Left renal cortex interstitium (tissue), 4 donors: ENCODE measurements at places on chromosomes 6 and 20. TPM values are rescaled to one million over a fixed set of nuclear protein-coding genes. Genes with fewer than 3 reads are reported as not detected.

DNA sequence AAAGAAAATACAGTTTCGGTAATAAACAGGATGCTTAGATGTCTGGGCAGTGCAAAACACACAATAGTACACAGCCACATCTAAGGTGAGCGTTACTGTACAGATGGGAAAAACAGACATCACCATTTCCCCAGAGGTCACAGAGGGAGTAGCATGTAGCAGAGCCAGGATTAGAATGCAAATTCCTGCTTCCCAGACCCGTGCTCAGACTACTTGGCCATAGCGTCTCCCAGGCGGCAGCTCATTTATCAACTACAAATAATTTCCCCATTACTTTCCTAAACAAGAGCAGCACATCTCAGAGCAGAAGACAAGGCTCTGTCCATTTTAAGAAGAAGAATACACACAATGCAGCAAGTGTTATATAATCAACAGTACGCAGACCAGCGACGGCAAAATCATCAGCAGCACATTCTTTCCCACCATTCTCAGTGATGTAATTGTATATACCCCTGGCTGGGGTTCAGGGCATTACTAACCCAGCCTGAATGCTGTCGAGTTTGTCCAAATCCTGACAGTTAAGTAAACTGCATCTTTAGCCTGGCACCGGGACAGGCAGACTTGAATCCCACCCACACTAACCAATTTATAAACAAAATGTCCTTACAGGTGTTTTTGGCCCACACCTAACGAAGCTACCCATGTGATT, 61.9 kb downstream of the CNKSR3 start:
- DNase-seq: no peak

DNA sequence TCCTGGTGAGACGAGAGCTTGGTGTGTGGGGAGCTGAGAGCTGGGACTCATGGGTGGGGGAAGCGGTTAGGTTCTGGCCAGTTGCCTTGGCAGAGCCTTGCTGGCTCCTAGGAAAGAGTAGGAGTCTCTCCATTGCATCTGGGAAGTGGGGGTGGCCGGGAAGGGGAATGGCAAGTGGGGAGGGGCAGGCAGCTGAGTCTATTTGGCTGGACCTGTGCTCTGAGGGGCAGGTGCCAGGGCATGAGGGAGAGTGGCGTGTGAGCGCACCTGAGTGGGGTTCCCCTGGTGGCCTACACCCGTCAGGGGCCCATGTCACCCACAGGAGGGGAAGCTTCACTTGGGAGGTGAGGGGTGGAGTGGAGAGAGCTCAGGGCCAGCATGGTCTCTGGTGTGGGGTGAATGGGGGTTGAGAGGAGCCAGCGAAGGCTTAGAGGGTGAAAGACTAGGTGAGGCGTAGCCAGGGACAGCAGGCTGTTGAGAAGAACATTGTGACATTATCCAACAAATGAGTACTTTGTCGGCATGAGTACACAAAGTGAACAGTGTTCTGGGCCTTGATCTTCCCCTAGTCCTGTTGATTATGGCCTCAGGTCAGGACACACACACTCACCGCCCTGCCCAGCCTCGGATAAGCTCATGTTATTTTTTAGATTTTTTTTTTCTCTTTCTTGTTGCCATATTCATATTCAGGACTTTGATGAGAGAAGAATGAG, 59.8 kb downstream of the FAM120B start:
- DNase-seq: no peak

GRCh38 chr6:44264154-44265006, 971 bp downstream of the NFKBIE start:
- DNase-seq: no peak

DNA sequence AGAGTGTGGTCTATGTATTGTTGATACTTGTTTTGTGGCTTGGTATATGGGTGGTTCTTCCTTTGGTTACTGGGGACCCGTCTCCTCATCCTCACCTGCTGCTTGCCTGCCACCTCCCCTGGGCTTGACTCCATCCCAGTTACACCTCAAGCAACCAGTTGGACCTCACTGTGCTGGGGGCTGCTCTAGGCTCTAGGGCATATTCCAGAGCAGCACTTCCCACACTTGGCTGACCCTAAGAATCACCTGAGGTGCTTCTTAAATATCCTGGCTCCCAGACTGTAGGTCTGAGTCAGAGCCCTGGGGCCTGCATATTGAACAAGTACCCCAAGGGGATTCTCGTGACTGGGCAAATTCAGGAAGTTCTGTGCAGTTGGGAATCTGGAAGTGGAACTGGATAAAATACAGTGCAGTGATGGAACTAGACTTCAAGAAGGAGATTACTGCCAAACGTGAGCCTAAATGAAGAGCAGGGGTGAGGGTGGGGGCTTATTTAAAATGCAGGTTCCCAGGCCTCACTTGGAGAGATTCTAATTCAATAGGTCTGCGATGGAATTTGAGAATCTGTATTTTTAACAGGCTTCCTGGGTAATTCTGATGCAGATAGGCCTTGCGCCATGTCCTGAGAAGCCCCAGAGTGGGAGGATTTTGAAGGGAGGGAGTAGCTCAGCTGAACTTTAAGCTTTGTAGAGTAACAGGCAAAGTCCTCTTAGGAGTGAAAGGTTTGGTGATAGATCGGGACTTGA, 7.6 kb downstream of the SPATS1 start:
- no peak for DNase-seq

DNA sequence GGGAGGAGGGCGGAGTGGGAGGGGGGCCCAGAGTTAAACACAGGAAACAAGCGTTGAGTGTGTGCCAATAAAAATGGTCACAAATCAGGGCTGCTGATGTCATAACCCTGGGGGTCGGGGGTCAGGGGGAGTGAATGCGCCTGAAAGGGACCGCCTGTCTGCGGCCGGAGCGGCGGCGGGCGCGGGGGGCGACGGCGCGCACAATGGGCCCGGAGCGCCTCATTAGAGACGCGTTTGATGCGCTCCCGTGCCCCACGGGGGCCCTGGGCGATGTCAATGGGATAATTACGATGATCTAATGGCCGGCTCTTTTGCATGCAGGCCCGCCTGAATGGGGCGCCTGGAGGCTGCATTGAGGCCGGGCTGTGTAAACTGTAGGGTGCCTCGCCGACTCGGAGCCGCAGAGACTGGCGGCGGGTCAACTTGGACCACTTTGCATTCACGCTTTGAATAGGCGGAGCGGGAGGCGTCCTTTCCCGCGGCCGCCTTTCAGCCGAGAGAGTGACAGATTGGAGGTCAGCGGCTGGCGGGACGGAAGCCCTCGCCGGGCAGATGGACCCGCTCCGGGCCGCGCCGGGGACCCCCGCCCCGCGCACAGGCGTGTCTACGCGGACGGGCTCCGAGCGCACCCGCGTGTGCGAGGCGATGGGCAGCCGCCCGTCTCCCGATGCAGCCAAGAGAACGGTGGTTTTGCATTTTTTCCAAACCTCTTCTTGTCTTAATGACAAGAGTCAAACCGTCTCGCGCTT, 296.1 kb downstream of the TFAP2C start:
- no peak for DNase-seq

DNA sequence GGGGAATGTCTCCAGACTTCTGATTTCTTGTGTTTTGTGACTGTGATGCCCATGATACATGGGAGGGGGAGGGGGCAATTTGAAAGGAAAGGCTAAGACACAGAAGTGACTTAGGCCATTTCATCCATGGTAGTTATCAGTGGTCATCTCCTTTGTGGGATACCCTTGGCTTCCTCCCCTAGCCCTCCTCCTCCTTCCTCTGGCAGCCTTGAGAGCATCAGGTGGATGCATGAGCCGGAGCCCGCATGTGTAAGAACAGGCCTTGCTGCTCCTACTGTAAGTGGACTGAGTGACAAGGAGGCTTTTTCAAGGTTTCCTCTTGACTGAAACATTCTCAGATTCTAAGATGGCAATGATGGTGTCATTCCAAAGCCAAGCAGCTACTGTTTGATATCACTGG, 874 bp downstream of the CD83 start:
- DNase-seq: no peak

DNA sequence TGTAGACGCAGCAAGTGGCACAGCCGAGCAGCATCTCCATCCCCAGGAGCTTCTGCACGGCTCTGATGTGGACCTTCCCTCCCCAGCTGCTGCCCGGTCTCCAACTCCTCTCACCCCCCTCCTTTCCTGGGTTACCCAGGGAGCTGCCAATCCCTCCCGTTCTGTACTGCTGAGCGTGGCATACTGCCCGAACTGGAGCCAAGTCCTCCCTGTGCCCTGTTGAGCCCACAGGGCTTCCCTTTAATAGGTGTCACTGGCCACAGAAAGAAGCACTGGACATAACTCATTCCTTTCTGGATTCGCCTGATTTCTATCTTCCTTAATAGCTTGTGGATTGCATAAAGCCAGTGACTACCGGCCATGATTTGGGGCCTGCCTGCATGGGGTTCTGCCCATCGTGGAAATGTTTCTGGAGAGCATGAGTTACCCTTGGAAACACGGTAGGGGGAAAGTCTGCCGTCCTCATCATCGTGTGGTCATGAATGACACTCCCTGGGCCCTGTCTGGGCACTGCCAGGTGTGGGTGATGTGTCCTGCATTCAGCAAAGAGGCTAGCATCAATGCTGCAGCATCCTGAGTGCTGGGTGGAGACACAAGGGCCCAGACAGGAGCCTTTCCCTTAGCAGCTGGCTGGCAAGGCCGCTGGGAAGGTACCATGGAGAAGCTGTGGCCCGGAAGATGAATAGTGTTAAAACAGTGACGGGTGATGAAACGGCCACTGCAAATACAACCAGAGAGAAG, 189.7 kb downstream of the SYNDIG1 start:
- DNase-seq: no peak

DNA sequence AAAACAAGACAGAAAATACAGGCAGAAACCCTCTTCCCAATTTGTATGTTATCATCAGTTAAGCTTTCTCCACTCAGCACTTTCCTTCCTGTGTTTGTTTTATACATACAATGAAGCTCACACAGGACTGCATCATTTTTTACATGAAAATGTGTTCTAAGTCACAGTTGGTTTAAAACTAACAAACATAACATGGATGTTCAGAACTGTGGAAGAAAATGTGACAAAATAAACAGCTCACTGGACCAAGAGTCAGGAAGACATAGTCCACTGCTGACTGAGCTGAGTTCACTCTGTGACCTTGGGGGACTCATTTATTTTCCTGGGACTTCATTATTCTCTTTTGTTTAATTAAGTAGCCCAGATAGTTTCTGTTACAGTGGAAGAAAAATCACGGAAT, 331.5 kb downstream of the SYNE1 start:
- no peak for DNase-seq

DNA sequence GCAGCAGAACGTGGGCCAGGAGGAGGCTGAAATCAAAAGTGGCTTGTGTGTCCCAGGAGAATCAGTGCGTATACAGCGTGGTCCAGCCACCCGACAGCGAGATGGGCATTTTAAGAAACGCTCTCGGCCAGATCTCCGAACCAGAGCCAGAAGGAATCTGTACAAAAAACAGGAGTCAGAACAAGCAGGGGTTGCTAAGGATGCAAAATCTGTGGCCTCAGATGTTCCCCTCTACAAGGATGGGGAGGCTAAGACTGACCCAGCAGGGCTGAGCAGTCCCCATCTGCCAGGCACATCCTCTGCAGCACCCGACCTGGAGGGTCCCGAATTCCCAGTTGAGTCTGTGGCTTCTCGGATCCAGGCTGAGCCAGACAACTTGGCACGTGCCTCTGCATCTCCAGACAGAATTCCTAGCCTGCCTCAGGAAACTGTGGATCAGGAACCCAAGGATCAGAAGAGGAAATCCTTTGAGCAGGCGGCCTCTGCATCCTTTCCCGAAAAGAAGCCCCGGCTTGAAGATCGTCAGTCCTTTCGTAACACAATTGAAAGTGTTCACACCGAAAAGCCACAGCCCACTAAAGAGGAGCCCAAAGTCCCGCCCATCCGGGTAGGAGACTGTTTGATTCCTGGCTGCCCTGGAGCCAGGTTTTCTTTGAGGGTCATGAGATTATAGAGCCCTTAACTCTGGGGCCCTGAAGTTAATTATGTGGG, 75.3 kb downstream of the ASXL1 start:
- DNase-seq: no peak

- DNase-seq: no peak
Measured at GRCh38 chr20:16563066-16563806, 10.0 kb downstream of the KIF16B start.

- no peak for DNase-seq
Measured at GRCh38 chr6:134689641-134690040, 260.3 kb downstream of the ALDH8A1 start.

- DNase-seq: no peak
Measured at GRCh38 chr20:44609006-44609515, 26.7 kb downstream of the PKIG start.

DNA sequence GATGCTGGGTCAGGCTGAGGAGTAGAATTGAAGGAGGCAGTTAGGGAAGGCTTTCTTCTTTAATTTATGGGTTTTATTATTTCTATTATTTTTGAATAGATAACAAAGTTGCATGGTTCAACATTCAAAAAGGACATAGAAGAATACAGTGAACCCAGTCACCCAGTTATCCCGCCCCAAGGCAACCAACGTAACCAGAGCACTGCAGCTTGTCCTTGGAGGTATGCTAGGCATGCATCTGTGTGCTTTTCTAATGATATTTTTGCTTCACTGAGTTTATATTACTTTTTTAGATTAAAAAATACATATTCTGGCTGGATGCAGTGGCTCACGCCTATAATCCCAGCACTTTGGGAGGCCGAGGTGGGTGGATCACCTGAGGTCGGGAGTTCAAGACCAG, 47.4 kb upstream of the DSN1 start:
- DNase-seq: no peak

DNA sequence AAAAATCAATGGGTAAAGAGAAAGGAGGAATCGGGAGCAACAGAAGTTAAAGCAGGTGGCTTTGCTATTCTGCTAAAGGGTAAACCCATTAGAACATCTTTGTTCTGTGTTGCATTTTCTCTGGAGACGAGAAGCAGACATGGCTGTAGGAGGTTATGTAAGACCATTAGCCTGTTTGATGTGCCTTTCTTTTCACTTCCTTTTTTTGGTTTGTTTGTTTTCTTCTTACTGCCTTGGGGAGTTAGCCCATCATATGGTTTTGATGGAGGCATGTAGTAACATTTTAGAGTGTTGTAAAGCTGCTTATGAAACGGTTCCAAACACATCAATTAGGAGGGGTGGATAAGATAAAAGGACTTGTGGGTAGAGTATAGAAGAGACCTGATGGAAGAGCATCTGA, 131.0 kb downstream of the DOK5 start:
- no peak for DNase-seq

- no peak for DNase-seq
Measured at GRCh38 chr6:167670938-167671338, 155.8 kb upstream of the AFDN start.

- DNase-seq: no peak
Measured at GRCh38 chr20:50467718-50468356, 42.3 kb upstream of the PTPN1 start.

BFSP1 gene
- polyA plus RNA-seq: 3.4 TPM

MROH8 gene
- polyA plus RNA-seq: 7.0 TPM

BMP2 gene
- 26.6 TPM for polyA plus RNA-seq

DDX43 gene
- polyA plus RNA-seq: 0.69 TPM

VSX1 gene
- not detected for polyA plus RNA-seq

SOX18 gene
- polyA plus RNA-seq: 17.0 TPM

ETV7 gene
- polyA plus RNA-seq: 0.09 TPM

LTB gene
- polyA plus RNA-seq: 0.88 TPM

RBPJL gene
- not detected for polyA plus RNA-seq

SIM1 gene
- polyA plus RNA-seq: 21.1 TPM

ADGB gene
- 0.98 TPM for polyA plus RNA-seq

RSPH9 gene
- 1.3 TPM for polyA plus RNA-seq

RIPK1 gene
- 24.8 TPM for polyA plus RNA-seq
